Epithelial cell of esophagus (primary cell): ENCODE measurements at places on chromosomes 11 and 22.
A peak's percentile ranks its signal among the peaks of the same experiment; 100 is the strongest.

- DNase-seq: no peak
These were observed at the start of gene CD248 for GRCh38 chr11:66316849-66317251. TSS of gene CD248 (minus strand) at chr11:66317044. CDS start at chr11:66317027, 17 bp downstream.

DNA sequence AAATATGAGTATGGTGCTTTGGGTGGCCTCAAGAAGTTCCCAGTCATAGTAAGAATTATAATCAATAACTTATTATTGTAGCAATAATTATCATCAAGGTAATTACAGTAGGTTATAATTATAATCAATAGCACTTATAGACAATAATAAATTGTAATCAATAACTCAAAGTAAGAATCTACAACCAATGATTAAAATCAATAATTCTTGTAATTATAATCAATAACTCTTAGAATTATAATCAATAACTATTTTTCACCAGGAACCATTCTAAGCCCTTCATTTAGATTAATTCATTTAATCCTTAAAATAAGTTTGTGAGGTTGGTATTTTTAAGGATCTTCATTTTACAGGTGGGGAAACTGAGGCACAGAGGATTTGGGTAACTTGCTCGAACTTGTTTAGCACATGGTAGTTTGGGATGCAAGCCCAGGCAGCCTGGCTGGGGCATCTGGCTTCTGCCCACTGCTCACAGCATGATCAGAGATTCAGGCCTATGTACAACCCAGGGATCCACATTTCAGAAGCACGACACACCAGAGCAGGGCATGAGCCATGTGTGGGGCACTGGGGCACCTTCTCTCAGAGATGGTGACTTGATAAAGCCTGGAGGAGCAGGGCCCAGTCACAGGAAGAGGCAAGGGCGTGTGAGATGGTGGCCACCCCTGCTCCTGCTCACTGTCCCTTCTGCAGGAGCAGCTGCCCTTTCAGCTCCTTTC lies 46.6 kb downstream of the SLC1A2 start:
- peak; percentile 42 for DNase-seq

DNA sequence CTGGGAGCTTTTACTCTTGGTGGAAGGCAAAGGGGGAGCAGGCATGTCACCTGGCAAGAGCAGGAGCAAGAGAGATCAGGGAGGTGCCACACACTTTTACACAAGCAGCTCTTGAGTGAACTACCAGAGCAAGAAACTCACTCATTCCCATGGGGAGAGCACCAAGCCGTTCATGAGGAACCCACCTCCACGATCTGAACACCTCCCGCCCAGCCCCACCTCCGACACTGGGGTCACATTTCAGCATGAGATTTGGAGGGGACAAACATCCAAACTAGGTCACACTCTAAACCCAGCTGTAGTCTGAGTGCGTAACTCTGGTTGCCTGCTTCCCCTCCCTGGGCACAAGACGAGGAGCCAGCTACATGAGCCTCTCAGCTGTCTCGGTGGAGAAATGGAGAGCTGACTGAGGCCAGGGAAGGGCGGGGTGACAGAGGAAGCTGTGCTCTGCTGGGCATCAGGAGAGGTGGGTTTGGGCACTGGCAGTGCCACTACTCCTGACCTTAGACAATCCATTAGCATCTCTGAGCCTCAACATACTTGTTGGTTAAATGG lies 134.6 kb downstream of the PKNOX2 start:
- DNase-seq: no peak

DNA sequence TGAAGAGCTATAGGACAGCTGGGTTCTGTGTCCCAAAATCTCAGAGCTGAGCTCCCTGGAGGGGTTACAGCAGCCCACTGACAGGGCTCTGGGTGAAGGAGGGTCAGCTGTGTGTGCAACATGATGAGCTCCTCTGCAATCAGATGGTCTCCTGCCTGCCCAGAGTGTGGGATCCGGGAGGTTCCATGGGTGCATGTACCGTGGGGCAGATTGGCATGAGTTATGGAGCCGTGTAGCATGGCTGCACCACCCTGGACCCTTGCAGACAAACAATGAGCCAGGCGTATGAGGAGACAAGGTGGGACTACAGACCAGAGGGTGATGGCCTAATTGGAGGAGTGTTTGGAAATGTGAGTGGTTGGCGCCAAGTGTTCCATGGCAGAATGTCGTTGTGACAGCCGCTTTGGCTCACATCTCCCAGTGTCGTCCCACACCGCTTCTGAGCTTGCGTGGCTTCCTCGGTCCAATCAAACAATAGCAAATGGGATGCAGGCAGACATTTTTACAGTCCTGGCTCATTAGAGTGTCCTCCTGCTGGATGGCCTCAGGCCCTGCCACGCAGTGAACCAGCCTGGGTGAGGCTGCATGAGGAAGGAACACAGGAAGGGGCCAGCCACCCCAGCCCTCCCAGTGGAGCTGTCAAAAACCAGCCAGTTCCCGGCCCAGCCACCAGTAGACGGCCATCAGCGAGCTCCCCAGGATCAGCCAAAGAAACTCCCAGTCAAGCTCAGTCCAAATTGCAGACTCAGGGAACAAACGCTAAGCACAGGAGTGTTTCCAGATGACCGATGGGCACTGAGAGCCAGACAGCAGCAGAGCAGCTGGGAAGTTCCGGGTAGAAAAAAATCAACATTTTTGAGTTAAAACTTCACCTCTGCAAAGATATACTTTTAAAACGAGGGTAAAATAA lies 1066.9 kb downstream of the BRD1 start:
- no peak for DNase-seq

GRCh38 chr11:107140983-107141382 lies 122.7 kb upstream of the GUCY1A2 start:
- no peak for DNase-seq

GRCh38 chr11:17906436-17906835 lies 106.4 kb downstream of the SERGEF start:
- peak; percentile 28 for DNase-seq
